Activated CD8-positive, alpha-beta T cell treated with anti-CD3 and anti-CD28 coated beads, Interleukin-2, amount 10 ng/mL, durations not matched to agents 7 days and 5 days (primary cell): ENCODE measurements at places on chromosomes 4 and X.

GRCh38 chr4:172683021-172683420, 485.6 kb upstream of the GALNT7 start:
- no peak for DNase-seq

GRCh38 chrX:150690126-150690525, 3.1 kb upstream of the MTMR1 start:
- DNase-seq, result no peak

- no peak for DNase-seq
These were observed 105.1 kb upstream of the GRID2 start for GRCh38 chr4:92198711-92199110.

GRCh38 chrX:16185725-16186136, 18.4 kb downstream of the MAGEB17 start:
- no peak for DNase-seq

DNA sequence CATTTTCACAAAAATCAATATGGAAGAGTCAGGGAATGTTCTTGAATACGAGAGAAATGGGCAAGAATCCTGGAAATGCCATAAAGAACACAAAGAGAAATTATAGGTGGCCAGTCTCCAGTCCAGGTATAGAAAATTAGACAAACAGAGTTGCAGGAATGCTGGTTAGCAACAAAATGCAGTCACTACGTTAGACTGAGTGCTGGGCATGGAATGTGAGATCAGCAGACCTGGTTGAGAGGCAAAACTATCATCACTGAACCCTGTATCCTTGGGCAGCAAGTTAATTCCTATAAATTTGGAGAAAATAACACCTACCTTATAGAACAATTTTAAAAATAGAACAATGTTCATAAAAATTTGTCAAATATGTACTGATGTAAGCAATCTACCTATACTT, 417.4 kb downstream of the INPP4B start:
- DNase-seq, result no peak

- no peak for DNase-seq
These were observed 21.0 kb upstream of the CABS1 start for GRCh38 chr4:70313736-70314135.

GRCh38 chr4:153099391-153100140, 104.7 kb upstream of the TRIM2 start:
- DNase-seq, result no peak

DNA sequence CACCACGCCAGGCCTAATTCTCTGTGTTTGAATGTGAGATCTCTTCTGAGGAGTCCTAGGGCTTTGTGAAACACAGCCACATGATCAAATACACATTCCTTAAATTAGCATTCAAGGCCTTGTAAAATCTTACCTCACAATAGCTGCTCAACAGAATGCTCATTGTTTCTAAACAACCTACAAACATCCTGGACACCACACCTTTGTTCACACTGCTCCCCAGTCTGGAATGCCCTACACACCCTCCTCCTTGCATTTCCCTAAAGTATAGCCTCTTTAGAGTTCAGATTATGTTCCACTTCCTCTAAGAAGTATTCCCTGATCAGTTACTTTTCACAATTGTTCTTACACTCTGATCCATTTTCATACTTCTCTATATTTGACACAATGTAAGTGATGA, 110.6 kb downstream of the AGTR2 start:
- DNase-seq, result no peak

DNA sequence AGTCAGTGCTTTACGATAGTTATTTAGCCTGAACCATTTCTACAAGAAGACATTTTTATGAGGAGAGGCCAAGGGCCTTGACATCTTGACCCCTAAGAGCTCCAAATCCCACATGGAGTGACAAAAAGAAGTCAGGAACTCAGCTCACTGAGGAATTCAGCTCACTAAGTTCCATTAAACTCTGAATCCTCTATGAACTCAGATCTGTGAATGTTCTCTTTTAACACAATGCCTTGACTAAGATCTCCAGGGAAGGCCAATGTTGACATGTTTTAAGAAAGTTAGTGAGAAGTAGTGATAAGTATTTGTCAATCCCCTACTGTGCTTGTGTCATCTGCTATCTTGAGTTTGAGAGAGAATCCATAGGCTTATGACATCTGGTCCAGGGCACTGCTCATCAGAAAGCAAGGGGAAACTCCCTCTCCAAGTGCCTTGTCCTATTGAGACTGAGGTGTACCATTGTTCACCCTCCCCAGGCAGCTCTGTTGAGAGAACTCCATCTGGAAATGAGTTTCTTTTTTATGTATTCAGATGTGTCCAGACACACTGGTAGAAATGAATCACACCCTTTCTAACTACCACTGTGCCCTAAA, 68.7 kb upstream of the PCDH19 start:
- DNase-seq, result no peak

GRCh38 chrX:41542135-41542534, 95.0 kb downstream of the NYX start:
- DNase-seq, result no peak

DNA sequence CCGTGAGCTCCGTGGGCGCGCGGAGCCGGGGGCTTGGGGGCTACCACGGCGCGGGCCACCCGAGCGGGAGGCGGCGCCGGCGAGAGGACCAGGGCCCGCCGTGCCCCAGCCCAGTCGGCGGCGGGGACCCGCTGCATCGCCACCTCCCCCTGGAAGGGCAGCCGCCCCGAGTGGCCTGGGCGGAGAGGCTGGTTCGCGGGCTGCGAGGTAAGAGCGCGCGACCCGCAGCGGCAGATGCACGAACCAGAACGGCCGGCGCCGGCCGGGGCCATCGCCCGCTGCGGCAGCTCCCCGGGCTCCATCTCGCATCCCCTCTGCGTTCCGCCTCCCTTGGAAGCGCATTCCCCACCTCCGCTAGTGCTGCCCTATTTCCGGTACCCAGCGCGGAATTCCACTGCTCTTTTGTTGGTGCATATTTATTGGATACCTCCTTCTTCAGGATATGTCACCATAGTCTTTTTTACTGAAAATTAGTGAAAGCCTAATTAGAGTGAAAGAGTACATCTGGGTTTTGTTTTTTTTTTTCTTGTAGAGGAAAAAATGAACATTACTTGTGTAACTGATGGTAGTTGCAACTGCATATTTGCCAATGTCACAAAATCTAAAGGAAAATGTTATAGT, 797 bp downstream of the PKD2 start:
- DNase-seq, result peak; percentile 26

GRCh38 chrX:112670290-112670689, 9.4 kb downstream of the LHFPL1 start:
- DNase-seq, result no peak

DNA sequence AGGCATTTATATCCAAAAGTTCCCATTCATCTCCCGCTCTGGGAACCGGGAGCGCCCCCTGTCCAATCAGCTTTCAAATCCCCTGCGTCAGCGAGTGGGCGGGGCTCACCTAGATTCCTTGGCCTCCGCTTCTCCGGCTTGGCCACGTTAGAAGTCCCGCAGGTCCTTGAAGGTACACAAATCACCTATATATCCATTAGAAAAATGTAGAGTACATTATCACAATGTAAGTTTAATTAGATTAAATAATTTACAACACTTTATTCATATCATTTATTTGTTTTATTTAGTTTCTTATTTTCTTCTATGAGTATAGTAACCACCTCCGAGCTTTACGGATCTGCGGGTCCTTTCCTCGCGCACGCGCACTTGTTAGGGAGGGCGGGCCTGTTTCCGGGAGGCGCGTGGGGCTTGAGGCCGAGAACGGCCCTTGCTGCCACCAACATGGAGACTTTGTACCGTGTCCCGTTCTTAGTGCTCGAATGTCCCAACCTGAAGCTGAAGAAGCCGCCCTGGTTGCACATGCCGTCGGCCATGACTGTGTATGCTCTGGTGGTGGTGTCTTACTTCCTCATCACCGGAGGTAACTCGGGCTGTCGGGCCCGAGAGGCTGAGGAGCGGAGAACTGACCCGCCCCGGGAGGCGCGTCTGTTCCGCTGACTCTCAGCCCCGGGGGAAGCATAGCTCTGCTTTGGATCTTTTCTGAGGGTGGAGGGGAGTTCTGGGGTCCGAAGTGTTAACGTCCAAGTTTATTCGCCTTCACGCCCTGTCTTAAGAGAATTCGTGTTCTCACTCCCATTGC, at the start of gene OSTC:
Gene OSTC, plus strand, starts transcription at position 388 of the 802 bp plus-strand sequence. Its CDS starts 57 bp downstream, at position 445.
- DNase-seq, result peak; percentile 94
